ENCODE measurements at places on chromosomes 1 and 21.

- peak; percentile 61 for DNase-seq
These were observed 3.5 kb upstream of the PEAR1 start for GRCh38 chr1:156889802-156890580.

DNA sequence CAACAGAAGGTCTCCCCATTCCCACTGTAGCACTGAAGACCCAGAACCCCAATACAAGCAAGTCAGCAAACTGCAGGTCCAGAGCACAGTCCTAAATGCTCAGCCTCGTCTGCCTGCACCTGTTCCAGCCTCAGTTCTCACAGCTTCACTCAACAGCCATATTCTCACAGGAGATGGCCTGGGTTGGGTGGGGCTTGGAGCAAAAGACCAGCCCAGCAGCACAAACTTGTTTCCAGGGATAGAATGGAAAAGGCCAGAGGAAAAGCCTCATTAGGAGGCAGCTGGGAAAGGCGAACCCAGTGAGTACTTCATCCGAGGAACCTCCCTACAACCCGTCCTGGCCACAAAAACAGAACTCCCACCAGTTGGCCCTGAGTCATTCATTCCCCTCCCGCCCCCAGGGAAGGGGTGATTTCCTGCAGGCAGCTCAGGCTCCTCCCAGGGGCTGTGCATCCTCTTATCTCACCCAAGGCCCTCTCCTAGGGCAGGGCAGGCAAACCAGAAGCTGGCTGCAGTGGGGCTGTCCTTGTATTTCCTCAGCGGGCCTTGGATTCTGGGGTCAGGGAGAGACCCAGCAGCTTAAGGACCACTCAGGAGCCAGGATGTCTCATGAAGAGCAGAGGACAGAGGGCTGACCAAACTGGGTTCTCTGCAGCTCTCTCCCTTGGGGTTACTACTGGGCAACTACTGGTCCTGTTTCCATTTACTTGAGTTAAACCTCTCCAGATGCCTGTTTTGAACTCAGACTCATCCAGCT, 7.4 kb upstream of the MPL start:
- peak; percentile 47 for DNase-seq

DNA sequence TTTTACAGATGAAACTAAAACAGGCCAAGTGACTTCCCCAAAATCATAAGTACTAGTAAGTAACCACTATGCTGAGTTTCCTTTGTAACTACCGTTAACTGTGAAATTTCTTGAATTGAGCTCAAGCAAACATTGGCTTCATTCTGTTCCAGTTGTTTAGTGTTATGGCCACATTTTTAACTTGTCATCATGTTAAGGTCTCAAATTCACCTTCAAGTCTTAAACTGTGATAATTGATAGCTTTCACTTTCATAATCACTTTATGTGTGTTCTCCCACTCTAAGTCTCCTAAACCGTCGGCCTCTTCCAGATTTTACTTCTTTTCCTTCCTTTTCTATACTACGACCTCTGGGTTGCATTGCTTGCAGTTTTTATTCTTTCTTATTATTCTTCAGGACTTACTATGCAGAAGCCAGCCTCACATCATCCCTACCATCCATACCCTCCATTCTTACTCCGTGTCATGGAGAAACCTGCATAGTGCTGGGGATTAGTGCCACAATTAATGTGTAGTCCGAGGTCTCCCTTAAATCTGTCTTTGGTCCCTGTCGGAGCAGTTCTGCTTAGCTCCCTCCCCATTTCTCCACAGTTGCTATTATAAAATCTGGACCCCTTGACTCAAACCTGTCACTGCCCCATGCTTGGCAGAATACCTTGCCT, 5.8 kb downstream of the KIF1B start:
- DNase-seq = no peak

DNA sequence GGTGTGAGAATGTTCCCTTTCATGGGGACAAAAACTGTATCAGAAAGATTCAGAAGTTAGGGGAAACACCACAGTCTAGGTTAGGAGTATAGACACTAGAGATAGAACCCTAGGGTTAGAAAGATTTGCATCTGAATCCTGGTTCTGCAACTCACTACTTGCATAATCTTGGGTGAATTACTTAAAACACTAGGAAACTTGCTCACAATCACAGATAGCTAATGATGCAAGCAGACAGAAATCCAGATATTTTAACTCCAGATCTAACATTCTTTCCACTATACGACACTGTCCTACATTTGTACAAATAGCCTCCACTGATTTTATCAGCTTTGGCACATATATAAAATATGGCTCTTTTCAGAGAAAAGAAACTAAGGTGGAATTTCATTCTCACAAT, 30.8 kb upstream of the GLIS1 start:
- DNase-seq = no peak

GRCh38 chr21:31882711-31883110, 9.9 kb downstream of the HUNK start:
- DNase-seq = no peak

Data from Caki2 (cell line).